ENCODE measurements at places on chromosomes 4 and X.

GRCh38 chr4:169662206-169662605, 41.8 kb downstream of the CLCN3 start:
- no peak for DNase-seq

GRCh38 chr4:174521800-174522182, 497 bp downstream of the HPGD start:
- DNase-seq, result no peak

GRCh38 chrX:40952855-40953254, 132.4 kb upstream of the USP9X start:
- DNase-seq, result no peak

DNA sequence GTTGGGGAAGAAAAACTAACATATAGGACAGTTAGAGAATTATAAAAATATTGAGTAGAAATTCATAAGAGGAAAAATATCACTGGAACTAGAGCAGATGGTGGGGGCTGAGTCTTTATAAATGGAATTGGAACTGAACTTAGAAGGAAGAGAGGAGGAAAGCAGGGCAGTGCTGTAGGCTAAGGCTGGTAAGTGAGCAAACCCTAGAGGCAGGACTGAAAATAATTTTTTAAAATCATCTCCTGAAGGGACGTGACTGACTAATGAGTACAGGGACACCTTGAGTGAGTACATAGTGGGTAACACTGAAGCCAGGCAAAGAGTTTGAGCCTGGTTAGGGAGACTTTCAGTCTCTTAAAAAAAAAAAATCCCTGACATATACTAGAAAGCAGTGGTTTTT, 63.3 kb downstream of the GALNT7 start:
- DNase-seq, result no peak

DNA sequence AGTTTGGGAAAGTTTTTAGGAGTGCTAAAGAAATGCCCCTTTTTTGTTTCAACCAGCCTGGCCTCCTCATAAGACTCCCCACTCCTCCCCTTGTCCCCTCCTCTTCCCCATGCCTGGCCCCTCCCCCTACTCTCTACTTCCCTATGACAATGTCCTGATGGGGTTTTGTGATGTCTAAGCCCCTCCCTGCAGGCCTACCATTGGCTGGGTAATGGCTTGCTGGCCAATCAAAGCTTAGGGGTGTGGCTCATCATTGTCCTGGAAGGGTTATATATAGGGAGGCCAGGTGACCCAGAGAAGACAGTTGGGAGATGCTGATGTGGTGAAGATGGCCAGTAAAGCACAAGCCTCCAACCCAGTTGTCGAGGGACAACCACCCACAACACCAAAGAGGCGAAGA, 48.2 kb upstream of the PASD1 start:
- no peak for DNase-seq

- DNase-seq, result no peak
Observed at GRCh38 chrX:15973299-15973698, 118.7 kb upstream of the AP1S2 start.

DNA sequence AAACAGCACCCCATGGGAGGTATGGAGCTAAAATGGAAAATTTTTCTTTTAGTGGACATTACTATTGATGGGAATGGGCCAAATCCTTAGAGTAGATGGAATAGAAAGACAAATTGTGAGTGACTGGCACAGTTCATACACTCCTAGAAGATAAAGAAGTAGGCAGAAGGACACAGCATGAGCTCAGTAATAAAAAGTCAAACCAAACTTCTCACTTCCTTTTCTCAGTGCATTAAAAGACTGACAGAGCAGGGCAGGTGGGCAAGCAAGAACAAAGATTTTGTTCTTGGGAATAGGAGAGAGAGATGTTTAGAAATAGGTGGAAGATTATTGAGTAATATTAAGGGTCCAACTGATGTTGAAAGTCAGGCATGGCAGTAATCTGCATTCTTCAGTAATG, 132.5 kb downstream of the ATP10D start:
- DNase-seq, result no peak

DNA sequence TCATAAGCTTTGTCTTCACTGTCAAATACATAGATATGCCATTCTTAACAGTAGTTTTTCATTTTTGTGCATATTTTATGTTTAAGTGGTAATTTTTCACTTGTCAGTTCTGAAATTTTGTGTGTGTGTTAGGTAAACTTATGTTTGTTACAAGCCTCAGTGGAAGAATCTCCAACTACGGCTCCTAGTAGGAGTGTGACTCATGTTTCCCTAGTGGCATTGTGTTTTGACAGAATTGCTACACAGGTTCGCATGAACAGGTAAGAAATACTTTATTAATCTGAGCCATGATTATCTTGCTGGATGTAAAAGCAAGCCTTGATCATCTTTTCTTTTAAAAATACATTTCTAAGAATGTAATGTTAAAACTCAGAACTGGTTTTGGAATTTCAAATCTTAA, 94.4 kb downstream of the BLTP1 start:
- no peak for DNase-seq

GRCh38 chrX:69089203-69089602, 76.0 kb downstream of the PJA1 start:
- DNase-seq, result no peak

DNA sequence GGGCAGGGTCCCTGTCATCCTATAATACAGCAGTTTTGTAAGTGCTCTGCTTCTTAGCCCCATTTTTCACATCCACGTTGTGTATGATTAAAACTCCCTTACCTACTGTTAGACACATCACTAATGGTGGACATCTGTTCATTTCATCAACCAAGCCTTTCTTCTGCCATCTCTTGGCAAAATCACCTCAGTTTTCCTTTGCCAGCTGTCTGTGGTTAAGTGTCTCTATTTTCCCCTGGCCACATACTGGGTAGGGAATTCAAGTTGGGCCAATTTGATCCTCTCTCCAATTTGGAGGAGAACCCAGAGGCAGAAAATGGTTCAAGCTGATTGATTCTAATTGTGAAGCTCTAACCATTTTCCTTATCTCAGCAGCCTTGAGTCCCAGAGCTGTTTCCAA, 436.1 kb downstream of the PCDH7 start:
- no peak for DNase-seq

GRCh38 chrX:153685156-153685536, 2.6 kb upstream of the SLC6A8 start:
- no peak for DNase-seq

Measured in stimulated activated CD4-positive, alpha-beta T cell treated with anti-CD3 and anti-CD28 coated beads, Interleukin-1b, Interleukin-23, amount 100 ng/mL, for 4 hours (primary cell).